ENCODE measurements at places on chromosomes 4 and X.

DNA sequence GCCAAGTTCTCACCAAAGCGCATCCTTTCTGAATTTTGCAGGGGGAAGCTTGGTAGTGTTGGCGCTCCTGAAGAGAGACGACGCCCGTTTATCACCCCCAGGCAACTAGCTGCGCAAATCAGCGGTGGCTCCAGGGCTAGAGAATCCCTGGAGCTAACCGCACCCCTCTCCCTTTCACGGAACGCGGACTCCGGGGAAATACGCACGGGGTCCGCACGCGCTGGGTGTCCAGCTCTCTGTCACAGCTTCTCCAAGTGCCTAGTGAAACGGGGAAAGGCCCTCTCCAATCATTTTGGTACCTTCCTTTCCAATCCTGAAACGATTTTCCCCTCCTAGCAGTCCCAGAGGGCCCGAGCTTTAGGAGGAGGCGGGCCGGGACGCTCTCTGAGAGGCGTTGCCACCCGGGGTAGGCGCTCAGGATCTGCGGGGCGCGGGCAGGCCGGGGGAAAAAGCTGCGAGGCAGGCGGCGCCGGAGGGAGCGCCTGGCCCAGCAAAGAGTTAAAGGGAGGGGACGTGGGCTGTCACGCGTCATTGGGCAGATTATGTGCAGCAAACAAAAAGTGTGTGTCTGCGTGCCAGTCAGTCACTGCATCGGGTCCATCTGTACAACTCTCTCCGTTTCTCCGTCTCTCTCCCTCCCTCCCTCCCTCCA is at the start of gene PRDM8:
TSS of gene PRDM8 (plus strand) at position 582 of the 652 bp plus-strand sequence. CDS start 2,578 bp downstream, outside the sequence.
- DNase-seq: no peak

DNA sequence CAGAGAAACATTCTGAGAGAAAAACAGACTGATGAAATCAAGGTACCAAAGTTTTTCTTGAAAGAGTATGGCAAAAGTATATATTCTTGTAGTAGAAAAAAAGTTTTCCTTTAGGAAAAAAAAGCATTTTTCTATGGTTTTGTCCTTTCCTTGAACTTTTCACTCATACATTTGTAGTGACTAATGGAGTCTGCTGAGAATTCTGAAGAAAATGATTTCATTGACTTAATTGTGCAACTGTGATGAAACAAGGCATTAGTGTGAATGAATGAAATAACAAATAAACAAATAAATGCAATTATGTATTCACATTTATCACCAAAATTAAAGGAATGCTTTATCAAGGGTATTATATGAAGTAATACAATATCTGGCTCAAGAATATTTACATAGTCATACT is 5.7 kb downstream of the CSN1S1 start:
- no peak for DNase-seq

DNA sequence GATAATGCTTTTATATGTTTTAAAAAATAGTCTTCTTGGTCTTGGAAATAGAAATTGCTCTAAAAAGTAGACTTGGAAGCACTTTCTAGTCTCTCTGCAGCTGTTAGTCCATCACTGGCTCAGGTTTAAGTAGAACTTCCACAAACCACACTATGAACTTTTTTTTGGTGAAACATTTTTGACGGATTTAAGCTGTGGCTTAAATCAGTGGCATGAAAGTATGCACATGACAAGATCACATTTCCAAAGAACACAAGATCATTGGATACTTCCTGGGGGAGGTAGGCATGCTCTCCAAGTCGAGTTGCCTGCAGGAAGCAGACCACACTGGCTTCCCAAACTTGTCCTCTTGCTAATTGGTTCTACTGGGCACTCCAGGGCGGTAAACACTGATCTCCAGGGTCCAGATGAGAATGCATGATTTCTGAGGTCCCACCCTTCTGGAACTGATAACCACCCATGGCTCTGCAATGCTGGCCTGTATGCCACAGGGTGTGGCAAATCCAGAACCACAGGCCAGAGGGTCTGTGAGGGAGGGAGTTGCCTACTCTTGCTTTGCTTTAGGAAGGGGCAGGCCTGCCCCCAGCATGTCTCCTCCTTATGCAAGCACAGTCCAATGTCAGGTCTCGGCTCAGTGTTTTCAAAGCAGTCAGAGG is 331.9 kb upstream of the SFRP2 start:
- no peak for DNase-seq

GRCh38 chrX:40149286-40150175 is 51.8 kb upstream of the BCOR start:
- no peak for DNase-seq

- no peak for DNase-seq
Observed at GRCh38 chr4:173526027-173526482, 4.0 kb downstream of the HAND2 start.

DNA sequence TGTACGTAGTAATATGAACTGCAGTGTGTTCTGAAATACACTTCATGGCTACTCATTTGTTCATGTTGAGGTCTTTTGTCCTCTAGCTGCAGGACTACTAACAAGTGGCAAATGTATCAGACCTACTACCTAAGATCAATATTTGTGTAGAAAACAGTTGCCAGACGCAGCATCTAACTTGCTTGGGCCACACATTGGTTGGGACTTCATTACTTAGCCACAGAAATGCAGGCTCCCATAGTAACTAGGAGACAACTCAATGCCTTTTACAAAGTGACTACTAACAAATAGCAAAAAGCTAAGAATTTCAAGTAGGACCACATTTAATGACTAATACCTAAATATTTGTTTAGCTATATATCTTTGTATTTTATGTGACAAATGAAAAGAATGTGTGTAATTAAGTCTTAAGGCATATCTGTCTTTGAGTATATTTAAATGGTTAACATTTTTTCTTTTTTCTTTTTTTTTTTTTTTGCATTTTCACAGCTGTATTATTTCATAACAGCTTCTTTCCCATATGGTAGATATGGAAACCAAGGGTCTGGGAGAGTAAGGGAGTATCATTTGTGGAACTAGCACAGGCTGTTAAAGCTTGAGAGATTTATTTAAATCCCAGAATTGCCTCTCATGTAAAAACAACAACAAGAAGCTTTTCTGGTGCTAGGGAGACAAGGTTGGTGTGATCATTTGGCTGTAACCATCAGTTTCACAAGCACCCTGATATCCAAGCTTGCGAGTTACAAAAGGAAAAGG is 2.7 kb downstream of the CT47C1 start:
- DNase-seq: no peak

DNA sequence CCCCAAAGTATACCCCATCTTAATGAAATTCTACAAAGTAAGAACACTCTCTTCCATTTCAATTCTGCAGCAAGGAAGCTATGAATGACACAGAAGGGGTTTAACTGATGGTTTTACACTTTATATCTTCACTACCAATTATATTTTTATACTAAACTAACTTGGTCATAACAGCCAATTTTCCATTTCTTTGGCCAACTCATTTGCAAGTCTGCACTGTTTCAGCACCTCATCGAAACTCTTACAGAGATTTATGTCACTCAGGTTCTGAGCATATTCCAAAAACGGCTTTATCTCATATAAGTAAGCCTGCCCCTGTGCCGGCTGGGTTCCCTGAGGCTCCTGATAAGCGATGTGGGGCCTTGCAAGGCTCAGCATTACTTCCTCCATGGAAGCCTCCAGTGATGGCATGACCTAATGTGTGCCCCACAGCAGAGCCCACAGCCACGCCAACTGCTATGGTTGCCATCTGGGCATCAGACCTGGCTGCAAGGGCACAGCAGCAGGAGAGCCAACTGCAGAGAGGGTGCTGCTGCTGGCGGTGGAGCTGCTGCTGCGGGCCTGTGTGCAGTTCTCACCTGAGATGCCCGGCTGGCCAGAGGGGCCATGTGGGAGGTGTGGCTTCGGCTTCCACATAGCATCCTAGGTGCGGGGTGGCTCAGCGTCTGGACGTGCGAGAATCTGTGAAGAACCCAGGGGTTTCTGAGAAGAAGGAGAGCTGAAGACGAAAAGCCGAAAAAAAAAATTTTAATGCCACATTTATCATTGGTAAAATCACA is 13.4 kb upstream of the IBSP start:
- DNase-seq: no peak

Measured in left forelimb (tissue), 1 donor.